ENCODE measurements at places on chromosomes 7 and 10.
A peak's percentile ranks its signal among the peaks of the same experiment; 100 is the strongest.

DNA sequence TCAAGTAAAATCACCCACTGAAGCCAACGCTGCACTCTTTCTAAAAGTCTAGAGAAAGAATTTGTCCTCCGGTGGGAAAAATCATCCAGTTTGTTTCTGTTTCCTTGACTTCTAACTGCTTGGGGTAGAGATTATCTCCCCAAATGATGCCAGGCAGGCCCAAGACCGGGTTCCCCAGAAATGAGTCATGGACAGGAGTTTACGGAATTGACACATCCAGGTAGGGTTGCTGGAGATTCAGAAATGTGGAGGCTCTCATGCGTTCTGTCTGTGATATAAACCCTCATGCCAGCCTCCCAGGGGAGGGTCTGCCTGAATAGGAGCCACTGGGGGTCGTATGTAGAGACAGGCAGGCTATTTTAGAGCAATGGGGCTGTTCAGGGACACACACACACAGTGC is 230.9 kb downstream of the TCERG1L start:
- DNase-seq, result no peak

DNA sequence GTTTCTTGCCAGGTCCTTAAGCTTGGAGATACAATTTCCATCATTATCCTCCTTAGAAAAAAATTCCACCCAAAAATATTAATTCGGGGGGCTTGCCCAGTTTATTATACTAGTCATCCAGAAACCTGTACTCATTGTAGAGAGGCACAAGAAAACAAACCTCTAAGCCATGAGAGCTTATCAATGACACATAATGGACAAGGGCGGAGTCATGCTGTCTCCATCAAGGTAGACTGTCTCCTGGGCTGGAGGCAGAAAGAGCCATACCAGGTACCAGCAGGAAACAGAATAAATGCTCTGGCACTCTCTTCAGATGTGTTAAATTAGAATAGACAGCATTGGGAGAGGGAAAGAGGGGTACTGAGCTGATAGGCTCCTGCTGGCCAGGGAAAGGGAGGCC is 69.8 kb upstream of the GSDME start:
- no peak for DNase-seq

DNA sequence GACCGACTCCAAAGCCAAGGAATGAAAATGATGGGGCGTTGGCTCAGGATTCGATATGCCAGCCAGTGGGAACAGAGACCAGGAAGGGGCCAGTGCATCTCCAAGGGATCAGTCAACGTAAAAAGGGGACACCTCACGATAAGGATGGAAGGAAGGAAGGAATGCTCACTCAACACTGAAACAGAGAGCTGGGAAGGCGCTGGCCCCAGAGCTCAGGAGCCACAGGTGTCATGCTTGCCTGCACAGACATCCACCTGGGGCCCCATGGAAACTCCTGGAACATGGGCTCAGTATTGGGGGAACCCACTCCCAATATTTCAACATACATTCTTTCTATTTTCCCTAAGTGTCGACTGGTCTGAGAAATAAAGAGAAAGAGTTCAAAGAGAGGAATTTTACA is 5.3 kb downstream of the MMRN2 start:
- no peak for DNase-seq

DNA sequence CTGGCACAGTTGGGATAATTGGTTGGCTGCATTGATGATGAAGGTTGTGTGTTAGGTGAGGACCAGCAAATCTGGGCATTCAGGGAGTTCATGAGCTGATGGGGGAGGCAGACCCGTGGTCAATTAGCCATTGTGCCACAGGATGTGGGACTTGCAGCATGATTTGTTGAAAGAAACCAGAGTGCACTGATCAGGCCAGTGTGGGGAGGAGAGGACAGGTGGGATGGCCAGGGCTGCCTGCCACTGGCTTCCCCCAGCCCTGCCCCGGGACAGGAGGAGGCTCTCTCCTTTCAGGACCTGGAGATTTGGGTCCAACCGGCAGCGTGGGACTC is 4.3 kb downstream of the CLIP2 start:
- no peak for DNase-seq

DNA sequence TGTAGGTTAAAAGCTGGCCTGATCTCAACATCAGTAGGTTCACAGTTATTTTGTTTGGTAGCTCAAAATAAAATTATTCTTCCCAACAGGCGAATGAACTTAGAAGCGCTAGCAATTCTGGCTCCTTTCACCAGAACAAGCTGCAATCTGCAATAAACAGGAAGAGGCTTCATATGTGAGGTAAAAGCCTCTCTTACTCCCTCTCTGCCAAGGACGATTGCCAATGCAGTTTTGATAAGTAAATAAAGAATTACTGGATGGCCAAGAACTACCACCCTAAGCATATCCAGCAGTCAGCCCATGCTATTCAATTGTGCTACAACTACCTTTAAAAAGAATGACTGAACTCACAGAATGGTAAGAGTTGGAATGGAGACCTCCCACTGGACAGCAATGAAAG is 150.0 kb upstream of the LAMB4 start:
- DNase-seq, result no peak

DNA sequence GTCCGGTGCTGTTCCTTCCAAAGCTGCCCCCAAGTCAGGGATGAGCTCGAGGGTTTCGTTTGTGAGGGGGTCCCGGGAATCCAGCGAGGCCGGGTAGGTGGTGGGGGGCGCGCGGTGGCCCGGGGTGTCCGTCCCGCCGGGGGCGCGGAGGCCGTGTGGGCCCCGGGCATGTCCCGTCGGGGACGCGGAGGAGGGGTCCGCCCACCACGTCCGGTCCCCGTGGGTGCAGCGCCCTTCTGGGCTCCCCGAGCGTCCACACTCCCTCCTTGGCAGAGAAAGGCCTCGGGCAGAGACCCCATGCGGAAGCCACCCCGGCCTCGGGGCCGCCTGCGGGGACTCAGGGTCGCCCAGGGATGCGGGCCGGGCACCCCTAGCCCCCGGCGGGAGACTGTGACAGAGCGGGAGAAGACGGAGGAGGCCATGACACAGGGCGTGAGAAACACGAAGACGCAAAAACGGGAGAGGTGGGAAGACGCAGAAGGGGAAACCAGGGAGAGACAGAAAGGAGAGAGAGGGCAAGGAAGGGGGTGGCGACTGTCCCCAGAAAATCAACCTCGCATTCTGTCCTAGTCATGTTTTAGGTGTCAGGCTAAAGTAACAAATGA is 640 bp upstream of the ZNF425 start:
- peak; percentile 60 for DNase-seq

DNA sequence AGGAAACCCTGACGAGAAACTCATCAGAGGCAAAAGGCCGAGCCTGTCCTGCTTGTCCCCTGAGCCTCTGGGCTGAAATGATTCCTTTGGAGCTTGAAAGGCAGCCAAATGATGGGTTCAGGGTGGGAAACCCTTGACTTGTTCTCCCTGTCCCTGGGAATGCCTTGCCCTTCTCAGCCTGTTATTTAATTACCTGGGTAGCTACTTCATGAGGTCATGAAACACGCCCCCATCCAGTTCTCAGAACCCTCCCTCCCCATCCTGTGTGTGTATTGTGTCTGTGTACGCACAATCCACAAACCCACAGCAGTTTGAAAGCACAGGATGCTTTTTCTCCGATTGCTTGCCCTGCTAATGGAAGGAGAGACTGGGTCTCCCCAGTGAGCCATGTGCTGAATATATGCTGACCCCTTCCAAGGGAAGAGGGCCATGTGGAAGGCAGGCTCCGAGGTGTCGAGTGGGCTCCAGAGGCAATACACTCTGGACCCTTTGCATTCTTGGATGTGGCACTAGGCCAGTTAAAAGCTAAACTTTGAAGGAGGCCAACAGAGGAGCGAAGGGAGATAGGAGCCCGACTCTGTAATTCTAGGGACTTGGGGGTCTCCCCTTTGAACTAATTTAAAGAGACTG is 10.6 kb downstream of the DUSP5 start:
- DNase-seq, result no peak

- DNase-seq, result no peak
These were observed 90.0 kb downstream of the PROSER2 start for GRCh38 chr10:11913079-11913641.

- DNase-seq, result no peak
These were observed 104.6 kb downstream of the CYTH3 start for GRCh38 chr7:6167587-6168476.

GRCh38 chr10:54666192-54666591 is 134.8 kb downstream of the PCDH15 start:
- DNase-seq, result no peak

GRCh38 chr7:106583706-106584690 is 77.0 kb downstream of the CCDC71L start:
- no peak for DNase-seq

DNA sequence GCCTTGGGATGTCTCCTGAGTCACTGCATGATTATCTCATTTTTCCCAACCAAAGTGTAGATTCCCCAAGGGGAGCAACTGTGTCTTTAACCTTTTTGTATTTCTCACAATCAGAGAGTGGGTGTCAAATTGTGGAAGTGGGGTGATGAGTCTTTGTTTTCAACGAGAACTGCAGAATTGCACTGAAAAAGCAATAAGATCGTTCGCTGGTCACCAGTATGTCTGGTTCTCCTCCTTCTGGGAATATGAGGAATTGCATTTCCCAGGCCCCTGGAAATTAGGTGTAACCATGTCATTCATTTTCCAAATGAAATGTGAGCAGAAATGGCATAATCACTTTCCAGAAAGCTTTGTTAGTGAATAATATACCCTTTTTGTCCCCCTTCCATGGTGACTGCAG is 326.9 kb downstream of the GPAM start:
- DNase-seq, result no peak

DNA sequence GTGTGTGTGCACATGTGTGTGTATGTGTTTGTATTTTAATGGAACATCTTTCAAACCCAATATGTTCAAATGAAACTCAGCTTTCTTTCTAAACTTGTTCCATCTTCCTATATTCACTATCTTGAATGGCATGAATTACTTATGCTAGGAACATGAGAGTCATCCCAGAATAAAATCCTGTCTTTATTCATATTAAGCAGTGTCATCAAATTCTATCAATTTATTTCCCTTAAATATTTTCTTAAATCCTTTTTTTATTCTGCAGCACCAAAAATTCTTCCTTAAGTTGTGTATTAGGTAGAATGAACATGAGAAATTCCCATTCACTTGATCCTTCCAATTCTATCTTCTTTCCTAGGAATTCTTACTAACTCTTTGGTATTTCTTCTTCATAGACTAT is 146.6 kb upstream of the PCDH15 start:
- no peak for DNase-seq

GRCh38 chr7:135758531-135758932 is 9.9 kb upstream of the FAM180A start:
- DNase-seq, result no peak

DNA sequence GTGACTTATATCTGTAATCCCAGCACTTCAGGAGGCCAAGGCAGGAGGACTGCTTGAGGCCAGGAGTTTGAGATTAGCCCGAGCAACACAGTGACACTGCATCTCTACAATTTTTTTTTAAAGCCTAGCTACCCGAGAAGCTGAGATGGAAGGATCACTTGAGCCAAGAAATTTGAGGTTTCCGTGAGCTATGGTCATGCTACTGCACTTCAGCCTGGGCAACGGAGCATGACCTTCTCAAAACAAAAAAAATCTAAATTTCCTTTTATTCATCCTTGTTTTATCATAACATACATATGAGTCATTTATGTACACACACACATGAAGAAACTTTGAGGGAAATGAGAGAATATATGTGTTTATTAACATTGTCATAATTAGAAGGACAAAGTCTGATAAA is 277.5 kb upstream of the MAGI2 start:
- DNase-seq, result no peak

GRCh38 chr7:155069992-155070751 is at the start of gene HTR5A:
Gene HTR5A (plus strand): TSS chr7:155070324. CDS start chr7:155070900, 576 bp downstream.
- peak; percentile 64 for DNase-seq

DNA sequence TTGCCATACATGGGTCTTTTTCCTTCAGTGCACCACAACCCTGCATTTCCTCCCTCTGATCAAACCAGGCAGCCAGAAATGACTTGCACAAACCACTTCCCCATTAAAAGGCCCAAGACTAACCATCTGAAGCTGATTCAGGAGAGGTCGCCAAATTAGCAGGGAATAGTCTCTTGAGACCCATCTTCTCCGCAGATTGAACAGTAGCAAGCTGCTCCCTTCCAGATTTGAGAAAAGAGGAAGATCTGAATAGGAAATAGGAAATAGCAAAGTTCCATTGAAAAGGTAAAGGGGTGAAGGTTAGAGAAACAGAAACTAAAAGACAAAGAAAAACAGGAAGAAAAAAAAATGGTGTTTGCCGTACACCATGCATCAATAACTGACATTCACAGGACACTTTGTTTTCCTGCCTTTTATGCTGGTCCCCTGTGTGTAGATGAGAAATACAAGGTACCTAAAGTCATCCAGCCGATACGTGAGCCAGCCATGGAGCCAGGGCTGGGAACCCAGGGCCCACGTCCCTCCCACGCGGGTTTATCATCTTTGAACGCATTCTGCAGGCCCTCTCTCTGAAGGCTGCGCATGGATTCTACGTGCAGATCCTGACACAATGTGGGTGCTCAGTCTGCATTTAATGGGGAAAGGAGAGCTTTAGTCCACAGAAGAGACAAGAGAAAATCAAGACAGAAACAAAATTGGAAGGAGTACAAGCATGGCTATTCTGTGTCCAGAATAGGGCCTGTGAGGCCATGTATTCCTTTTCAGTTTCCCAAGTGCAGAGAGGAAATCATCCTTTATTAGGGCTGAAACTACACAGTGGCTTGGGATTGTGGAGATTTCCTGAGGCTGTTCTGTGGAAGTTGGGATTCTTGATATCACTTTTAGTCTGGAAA is 268.4 kb upstream of the NPVF start:
- DNase-seq, result no peak

DNA sequence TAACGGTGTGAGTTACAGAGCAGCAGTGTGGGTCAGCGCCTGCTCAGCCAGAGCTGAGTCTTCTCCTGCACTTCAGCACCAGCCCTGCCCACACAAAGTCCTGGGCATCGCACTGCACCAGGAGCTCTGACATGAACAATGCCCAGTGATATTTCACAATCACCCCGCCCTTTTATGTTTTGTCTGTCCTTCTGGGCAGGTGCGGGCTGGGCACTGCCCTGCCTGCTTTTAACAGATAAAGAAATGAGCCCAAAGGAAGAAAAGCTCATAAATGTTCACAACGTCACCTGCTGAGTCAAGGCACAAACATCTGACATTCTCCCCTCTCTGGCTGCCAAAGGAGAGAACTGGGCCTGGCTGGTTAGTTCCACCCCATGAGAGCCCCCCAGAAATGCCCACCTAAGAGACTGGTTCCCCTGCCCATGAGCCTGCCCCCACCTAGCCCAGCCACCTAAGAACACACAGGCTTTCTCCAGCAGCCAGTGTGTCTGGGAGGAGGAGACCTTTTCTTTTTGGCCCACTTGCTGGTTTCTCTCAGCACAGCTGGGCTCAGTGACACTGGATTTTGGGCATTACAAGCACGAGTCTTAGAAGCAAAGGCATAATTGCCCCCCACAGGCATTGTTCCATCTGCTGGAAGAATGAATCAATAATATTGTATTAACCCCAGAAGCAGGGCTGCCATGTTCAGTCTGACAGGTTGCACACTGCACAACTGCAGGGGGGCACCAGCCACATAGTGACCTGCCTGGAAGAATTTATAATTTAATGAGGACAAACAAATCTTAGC is 22.3 kb downstream of the CALML3 start:
- DNase-seq, result peak; percentile 45
